Activated CD8-positive, alpha-beta T cell treated with anti-CD3 and anti-CD28 coated beads for 36 hours (primary cell): ENCODE measurements at places on chromosomes 5 and 9.
A peak's percentile ranks its signal among the peaks of the same experiment; 100 is the strongest.

DNA sequence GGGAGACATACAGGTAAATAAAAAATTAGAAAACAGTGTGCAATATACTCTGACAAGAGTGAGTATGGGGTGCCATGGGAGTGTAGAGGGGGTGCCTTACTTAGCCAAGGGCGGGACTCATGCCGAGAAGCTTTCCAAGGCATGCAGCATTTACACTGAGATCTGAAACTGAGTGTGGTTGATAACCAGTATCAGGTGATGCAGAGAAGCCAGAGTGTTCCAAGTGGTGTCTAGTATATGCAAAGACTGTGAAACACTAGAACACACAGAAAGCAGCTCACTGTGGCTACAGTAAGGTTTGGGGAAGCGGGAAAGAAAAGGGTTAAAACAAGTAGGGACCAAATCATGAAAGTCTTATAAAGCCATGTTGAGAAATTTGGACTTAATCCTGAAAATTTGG, 30.5 kb upstream of the ERBIN start:
- DNase-seq = no peak

DNA sequence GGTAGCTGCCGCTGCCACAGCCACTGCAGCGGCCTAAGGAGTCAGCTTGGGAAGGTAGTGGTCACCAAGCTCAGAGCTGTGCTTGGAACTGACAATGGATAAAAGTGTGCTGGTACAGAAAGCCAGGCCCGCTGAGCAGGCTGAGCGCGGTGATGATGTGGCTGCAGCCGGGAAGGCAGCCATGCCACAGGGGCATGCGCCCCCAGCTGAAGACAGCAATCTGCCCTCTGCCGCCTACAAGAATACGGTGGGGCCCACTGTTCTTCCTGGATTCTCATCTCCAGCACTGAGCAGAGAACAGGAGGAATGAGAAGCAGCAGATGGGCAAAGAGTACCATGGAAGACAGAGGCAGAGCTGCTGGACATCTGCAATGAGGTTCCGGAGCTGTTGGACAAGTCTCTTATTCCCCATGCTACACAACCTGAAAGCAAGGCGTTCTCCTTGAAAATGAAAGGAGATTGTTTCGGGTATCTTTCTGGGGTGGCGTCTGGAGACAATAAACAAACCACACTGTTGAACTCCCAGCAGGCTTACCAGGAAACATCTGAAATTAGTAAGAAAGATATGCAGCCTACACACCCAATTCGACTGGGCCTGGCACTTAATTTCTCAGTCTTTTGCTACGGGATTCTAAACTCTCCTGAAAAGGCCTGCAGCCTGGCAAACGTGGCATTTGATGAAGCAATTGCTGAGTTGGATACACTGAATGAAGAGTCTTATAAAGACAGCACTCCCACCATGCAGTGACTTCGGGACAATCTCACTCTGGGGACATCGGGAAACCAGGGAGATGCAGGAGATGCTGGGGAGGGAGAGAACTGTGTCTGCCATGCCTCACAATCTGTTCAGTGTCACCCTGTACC, 22.8 kb upstream of the ANKRD18A start:
- DNase-seq = no peak

GRCh38 chr5:25286319-25286718, 641.5 kb upstream of the CDH10 start:
- DNase-seq = no peak

DNA sequence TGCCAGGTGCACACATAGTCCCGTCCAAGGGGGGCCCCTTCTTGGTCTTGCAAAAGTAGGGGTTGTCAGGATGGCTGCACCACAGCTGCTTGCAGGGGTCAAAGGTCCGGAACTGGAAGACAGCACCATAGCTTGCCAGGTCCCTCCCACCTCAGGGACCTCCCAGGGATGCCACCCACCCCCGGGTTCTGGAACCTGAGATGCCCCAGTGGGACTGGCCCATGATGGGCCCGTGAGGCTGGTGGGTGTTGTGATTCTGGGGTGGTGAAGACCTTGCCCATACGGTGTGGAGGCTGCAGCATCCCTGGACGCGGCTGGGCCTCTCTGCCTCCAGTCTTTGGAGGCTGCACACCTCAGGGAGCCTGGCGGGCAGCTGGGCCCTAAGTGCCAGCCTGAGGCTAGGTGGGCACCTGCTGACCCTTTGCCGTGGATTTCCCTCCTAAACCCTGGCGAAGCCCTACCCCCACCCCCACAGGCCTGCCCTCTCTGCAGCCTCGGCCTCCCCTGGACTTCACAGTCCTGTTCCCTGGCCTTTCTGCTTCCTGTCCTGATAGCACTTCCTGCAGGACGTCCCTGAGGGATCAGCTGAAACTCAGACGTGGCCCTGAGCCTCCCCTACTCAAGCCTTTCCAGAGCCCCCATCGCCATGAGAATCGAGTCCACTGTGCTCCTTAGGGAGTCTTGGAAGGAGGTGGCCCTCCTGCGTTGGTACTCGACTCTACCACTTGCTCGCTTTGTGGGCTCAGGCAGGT, 92.1 kb downstream of the ZNF354C start:
- DNase-seq = no peak

GRCh38 chr5:10469253-10470050, 27.8 kb downstream of the ROPN1L start:
- no peak for DNase-seq

DNA sequence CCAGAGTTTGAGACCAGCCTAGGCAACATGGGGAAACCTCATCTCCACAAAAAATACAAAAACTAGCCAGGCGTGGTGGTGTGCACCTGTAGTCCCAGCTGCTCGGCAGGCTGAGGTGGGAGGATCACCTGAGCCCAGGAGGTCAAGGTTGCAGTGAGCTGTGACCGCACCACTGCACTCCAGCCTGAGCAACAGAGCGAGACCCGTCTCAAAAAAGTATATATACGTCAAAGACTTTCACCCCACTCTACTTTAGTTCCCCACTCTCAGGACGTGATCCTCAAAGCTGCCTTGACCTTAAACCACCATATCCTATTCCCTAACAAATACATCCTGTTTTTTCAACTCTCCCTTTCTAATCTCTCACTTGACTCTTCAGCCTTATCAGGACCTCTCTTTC, 41.0 kb downstream of the PCDHGC5 start:
- no peak for DNase-seq

DNA sequence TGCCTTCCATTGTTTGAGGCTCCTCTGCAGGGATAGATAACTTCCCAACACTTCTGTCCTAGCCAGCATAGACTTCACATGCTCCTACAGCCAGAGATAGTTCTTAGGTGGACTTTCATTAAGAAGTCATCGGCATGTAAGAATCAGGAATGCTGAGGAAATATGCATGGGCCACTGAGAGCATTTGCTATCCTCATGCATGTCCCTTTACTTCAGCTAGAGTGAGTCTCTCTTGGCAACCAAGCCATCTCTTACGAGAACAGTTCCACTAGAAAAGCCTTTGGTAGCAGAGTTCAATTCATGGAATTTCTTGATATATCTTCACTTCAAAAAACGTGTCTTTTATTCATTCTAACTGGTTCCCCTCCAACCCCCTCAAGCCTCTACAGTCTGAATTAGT, 202.4 kb downstream of the SMARCA2 start:
- no peak for DNase-seq

DNA sequence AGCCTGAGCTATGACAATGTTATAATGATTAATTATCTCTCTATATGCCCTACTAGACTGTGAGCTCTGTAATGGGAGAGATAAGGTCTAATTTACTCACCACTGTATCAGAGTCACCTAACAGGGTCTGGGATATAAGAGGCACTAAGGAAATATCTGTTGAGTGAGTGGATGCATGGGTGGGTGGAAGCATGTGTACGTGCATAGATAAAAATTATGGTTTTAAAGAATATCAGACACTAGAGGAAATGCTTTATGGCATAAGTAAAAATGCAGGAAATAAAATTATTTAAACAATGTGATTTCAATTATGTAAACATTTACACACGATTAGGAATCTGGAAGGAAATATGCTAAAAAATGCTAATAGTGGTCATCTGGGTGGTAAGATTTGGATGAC, 137.8 kb downstream of the SPOCK1 start:
- no peak for DNase-seq

DNA sequence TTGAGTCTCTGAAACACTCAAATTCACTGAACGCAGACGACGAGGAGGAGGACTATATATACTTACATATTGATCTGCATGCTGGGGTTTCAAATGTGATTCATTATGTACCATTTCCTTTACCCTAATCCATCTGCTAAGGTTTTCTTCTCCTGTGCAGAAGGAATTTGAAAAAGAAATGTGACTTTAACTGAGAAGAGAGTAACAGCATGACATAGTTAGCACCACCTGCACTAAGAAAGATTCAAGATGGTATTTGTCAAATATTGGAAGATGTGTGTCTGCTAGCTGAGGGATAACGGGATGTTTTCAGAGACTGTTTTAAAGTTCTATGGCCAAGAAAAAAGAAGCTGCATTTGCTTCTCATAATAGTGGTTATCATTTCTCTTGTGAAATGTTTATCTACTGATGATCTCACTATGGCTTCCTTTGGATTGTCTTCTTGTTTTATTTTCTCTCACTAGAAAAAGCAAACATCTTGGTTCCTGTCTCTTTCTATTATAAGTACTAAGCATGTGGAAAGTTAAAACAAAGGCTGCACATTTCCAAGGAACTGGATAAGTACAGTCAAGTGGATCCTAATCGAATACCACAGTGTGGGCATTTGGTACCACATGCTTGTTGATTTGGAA, 89.8 kb upstream of the TLE4 start:
- no peak for DNase-seq

DNA sequence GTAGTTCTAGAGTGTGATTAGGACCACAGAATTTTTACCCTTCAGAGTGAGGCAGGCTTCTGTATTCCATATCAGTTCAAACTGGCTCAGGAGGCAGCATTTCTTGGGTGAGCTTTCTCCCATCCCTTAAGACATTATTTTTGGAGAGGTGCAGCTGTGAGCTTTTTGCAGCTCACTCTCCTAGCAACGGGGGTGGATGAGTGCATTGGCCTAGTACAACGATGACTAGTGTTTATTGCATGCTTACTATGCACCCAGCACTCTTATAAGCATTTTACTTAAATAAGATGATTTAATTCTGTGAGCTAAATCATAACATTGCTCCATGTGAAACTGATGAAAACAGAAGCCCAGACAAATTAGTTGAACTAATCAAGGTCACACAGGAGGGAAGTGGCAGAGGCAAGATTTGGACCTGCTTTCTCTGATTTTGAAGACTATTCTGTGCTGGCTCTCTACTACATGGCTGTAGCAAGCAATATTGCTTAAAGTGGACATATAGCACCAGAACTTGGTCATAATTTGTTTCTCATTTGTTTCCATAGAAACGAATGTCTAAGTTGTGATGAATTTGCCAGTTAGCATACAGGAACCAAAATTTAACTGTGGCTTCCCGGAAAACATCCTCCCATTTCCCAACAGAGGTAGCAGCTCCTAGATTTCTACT, 372.1 kb upstream of the RIOK2 start:
- no peak for DNase-seq

- DNase-seq = no peak
Measured at GRCh38 chr5:21847300-21847699, 1005.8 kb downstream of the CDH12 start.

DNA sequence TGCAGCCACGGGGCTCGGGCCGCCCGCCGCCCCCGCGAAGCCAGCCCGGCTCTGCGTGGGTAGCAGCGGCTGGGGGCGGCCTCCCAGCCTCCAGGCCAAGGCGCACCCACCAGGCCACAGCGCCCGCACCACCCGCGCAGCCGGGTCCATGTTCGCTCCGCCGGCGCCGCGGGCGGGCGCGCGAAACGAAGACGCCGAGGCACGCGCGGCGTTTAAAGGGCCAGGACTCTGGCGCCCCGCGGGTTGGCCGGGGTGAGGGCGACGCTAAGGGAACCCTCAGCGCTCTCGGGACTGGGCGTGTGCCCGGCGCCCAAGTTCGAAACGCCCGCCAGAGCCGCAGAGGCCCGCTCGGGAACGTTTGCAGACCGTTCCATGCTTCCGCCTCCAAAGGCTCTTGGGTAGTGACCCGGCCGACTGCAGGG, at the start of gene PTGES2:
TSS of gene PTGES2 (minus strand) at position 162 of the 422 bp plus-strand sequence. CDS start at position 150, 12 bp downstream.
- DNase-seq = peak; percentile 82

GRCh38 chr9:127451608-127451857, 223 bp downstream of the LRSAM1 start:
- no peak for DNase-seq

GRCh38 chr5:95283761-95284571, 928 bp downstream of the MCTP1 start:
- DNase-seq = peak; percentile 33

DNA sequence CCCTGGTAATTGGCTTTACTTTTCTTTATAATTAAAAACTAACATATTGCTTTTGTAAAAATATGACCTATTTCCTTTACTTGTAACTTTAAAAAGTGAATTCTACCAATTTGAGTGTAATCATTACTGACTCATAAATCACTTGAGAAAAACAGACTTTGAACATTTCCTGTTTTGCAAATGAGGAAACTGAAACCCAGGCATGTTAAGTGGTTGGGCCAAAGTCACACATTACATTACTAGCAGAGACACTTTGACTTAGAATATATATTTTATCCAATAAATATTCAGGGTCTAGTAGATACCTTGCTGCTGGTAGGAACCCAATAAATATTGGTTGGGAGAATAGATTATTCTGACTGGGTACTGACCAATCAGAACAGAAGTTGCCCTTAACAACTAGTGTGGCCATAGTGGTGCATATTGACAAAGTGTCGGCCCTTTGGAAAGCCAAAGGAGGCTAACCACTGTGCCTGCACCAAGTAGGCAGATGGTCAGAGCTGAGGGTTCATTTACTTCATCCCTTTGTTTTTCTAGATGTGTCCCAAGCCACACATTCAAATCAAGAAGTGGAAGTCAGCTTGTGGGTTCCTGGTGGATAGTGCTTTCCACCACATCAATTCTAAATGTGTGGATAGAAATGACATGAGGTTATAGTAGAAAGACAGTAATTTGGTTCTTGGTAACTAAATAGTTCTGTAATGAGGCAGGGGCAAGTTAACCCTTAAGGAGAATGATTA, 365.1 kb upstream of the RIOK2 start:
- DNase-seq = no peak

GRCh38 chr9:126371007-126371870, 44.6 kb downstream of the MVB12B start:
- DNase-seq = no peak

GRCh38 chr5:400282-401145, 42.5 kb upstream of the EXOC3 start:
- DNase-seq = no peak

GRCh38 chr9:71761938-71762353, 6.4 kb downstream of the CEMIP2 start:
- DNase-seq = no peak

GRCh38 chr5:151159649-151160373, 2.2 kb upstream of the ANXA6 start:
- DNase-seq = no peak

DNA sequence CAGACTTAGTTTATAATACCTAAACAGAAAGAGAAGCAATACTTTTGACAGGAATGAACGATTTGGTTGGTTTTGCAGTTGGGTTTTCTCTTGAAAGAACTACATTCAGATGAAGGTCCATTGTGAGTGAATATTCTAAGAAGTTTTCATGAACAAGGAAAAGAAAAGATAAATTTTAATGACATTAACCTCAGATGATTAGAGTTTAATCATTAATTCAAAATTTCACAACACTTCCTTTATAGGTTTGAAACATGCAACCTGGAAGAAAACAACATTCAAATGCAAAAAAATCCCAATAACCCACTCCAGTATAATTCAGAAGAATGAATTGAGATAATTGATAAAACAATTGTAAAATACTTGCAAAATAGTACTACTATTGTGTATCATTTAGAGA, 23.8 kb downstream of the EQTN start:
- DNase-seq = no peak

- no peak for DNase-seq
Measured at GRCh38 chr5:169789417-169789940, 152.4 kb downstream of the DOCK2 start.

- DNase-seq = no peak
Measured at GRCh38 chr9:88993871-88994460, 2.7 kb downstream of the S1PR3 start.
